ENCODE measurements at places on chromosomes 1 and 21. TPM values are rescaled to one million over a fixed set of nuclear protein-coding genes. Genes with fewer than 3 reads are reported as not detected.

GRCh38 chr1:232854798-232855159 is 49.6 kb downstream of the MAP10 start:
- no peak for DNase-seq

Gene NBPF4
- not detected for total RNA-seq

DNA sequence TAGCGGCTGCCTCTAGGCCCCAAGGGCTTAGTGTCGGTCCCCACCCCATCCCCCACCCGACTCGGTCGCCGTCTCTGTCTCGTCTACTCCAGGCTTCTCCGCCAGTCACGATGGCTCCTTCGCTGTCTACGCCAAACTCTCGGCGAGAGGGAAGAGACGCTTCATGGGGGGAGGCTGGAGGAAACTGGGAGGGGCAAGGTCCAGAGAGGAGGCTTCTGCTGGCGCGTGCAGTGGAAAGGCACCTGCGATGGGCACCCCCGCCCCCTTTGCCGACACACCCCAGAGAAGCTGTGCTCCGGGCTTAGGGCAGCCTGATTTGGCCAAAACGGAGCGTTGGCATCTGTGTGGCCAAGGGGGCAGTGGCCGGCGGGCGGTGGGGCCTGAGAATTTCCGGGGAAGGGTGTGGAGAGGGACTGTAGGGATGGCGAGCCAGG is 1.2 kb upstream of the CSMD2 start:
- DNase-seq, result no peak

DNA sequence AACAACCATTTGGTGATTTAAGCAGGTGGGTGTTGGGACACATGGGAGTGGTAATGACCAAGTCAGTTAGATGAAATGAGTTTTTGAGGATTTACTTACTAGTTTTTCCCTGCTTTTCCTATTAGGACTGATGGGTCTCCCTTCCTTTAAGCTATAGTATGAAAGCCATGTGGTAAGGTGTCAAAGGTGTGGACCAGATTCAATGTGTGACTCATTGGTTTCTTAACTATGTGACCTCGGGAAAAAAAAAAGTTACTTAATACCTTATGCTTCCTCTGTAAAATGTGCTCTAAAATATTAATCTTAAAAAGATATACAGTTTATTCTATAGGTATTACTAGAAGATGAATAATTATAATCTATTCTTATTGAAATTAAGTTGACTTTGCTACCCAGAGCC is 93.7 kb downstream of the DUSP10 start:
- no peak for DNase-seq

- DNase-seq, result peak; percentile 12
Measured at GRCh38 chr21:43262427-43262826, 93.6 kb downstream of the CRYAA start.

- no peak for DNase-seq
Measured at GRCh38 chr1:163395790-163396189, 74.0 kb downstream of the NUF2 start.

DNA sequence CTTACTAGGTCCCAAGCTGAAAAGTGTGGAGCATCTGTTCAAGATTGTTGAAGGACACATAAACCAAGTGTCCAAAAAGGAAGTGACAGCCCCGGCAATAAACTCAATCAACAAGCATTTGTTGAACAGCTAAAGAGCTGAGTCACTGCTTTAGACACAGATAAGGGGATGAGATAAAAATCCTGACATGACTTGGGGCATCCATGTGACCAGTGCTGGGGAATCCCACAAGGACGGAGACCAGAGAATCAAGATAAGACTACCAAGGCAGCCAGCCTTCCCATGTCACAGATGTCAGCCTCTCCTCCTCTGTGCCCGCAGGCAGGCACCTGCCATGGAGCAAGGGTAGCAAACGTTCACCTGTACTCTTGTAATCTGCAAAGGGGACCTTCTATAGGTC is 118.6 kb upstream of the KAZN start:
- DNase-seq, result no peak

DNA sequence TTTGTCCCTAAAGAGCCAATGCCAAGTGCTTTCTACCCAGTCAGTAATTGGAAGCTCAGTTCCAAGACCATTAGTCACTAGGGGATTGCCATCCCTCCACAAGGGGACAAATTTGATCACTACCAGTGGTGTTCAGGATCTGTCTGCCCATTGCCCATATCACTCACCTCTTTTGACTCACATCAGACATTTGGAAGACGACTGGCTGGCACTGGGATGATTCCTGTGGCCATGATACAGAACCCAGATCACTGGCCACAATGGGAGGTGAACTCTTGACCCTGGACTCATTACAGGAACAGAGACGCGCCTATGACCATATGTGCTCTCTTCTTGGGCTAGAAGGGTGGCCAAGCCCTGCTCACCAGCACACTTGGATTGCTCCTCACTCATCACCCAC is 71.0 kb downstream of the COLGALT2 start:
- no peak for DNase-seq

DNA sequence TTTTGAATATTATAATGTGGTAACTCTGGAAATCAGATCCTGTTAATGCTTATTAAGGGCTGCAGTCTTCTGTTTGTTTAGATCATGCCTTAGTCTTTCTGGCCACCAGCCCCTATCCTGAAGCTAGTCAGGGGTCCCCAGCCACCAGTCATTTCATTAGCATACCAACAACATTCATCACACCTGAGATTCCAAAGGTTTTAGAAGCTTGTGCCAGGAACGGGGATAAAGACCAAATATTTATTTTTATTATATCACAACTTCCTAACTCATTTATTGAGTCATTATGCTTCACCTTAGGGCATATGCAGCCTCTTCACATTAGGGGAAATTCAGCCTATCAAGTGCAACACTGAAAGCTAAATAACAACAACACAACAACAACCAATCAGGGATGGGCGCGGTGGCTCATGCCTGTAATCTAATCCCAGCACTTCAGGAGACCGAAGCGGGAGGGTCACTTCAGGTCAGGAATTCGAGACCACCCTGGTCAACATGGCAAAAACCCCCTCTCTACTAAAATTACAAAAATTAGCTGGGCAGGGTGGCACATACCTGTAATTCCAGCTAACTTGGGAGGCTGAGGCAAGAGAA is 2.9 kb upstream of the PSEN2 start:
- DNase-seq, result no peak

- DNase-seq, result peak; percentile 32
Measured at GRCh38 chr1:89822109-89822962, 1.5 kb downstream of the LRRC8D start.

- no peak for DNase-seq
Measured at GRCh38 chr1:174112489-174113162, 46.7 kb upstream of the RABGAP1L start.

Gene GJA4
- total RNA-seq, result 19.1 TPM

DNA sequence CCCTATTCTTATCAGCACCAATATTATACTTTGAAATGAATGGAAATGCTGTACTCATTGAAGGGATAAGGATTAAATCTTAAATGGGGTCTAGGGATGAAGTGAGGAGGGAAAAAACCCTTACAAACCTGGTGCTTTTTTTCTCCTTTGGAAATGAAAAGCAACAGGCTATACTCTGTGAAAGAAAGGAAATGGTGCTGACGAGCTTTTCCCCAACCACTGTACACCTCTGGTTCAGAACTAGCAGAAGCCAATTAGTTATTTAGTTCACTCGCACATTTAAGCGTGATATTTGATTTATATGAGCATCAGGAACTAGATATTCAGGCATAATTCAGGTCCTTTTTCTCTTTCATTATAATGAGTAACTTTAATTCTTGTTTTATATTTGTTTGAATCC is 74.5 kb upstream of the S1PR1 start:
- no peak for DNase-seq

DNA sequence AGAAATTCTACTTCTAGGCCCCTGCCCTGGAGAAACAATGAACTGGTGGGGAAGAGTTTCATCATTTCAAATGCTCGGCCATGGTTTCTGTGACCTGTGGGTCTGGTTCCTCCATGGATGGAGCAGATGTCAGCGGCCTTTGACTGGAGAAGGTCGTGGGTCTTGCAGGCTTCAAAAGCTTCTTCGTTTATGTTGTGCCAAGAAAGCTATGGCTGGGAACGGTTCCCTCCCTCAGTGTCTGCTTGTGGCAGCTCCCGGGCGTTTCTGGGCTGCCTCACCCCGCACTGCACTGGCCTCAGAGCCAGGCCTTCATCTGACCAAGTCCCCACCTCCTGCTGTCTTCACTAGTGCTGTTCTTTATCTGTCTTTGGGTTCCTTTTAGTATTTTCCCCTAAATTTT is 46.4 kb upstream of the POFUT2 start:
- DNase-seq, result no peak

Gene KIFAP3
- 20.7 TPM for total RNA-seq

DNA sequence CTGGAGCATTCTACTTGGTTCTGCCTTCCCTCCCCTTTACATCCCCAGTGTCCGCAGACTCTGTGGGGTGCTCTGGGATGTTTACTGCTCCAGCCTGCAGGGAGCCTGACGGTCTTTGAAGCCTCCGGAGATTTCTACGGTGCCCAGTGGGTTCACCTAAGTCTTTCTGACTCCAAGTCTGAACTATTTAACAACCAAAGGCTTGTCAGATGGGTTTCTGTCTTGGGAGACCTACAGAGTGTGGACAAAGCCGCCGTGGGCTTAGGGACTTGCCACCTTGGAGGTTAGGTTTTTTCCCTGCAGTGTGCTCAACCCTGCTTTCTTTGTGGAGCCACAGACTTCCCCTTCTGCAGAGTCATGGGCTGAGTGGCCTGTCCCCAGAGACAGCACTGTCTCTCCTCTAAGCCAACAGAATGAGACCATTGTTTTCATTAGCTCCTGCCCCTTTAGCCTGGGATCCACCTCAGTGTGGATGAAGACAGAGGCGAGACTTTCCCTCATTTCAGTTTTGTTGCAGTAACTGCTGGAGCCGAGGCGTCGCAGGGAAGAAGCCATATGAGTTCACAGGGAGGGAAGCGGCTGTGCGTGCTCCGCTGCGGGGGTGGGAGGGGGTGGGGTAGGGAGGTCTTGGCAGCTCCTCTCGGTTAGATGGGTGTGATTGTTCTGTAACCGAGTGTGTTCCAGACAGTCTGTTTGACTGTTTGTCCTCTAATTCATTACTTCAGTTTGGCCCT is 120.7 kb downstream of the CNIH3 start:
- DNase-seq, result peak; percentile 33

DNA sequence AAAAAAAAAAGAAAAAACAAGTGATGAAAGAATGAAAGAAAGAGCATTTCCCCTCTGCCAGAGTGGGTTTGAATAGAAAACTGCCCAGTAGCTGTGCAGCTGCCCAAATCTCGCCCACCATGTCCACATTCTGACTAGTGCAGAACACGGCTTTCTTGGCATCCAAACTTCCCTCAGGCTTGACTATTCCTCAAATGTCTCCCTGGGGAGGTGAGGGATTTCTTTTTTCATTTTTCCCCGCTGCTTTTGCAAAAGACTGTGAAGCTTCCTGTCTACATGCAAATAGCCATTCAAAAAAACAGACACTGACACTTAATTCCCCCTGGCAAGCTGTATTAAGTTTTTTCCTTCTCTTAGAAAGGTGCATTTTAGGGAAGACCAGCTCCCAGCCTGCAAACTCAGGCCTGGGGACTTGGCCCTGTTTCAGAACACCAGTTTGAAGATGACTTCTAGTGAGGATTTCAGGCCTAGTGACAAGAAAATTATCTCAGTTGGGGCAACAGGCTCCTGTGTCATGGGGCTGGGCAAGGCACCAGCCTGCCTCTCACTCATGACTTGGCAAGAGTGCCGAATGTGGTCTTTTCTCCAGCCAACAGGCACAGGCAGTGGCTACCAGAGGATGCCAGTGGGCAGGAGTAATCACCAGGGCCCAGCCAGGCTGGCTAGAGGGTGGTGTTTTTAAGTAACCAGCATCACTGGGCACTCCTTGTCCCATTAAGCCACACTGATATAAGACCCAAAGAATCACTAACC is 178.1 kb upstream of the NFIA start:
- DNase-seq, result peak; percentile 79

Gene OR2C3
- not detected for total RNA-seq

DNA sequence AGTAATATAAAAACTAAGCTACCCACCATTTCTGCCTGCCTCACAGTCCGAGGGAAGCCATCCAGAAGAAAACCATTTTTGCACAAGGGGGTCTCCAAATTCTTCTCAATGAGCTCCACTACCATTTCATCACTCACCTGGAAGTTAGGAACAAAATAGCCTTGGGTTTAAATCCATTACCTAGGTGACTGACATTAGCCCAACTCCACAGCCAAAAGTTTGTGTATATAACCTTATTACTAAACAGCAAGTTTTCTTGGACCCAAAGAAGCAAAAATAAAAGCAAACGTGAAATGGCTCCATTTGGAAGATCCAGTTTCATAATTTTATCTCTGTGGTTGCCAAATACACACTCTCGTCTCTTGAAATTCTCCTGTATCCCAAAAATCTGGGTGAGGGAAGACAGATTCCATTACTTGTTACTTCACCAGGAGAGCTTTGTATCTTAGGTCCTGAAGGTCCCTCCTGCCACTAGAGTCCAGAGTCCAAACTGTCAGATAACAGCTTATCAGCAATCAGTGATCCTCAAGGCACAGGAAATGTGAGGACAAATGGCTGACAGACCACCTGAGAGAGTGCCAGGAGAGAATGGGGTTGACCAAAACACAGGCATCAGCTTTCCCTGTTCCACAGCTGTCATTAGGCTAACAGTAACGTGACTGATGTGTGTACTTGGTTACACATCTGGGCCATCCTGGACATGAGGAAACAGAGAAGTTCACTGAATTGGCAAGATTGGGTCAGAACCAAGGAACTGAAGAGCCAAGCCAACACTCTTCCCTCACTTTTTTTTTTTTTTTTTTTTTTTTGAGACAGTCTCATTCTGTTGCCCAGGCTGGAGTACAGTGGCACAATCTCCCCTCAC is 14.9 kb downstream of the AK2 start:
- DNase-seq, result no peak

GRCh38 chr21:36509973-36510664 is 30.2 kb upstream of the CLDN14 start:
- DNase-seq, result no peak

Gene SGIP1
- 2.9 TPM for total RNA-seq

Gene SFN
- not detected for total RNA-seq
